ENCODE measurements at places on chromosomes 7 and 10.

GRCh38 chr7:66910789-66911188 is 10.2 kb upstream of the TMEM248 start:
- no peak for DNase-seq

DNA sequence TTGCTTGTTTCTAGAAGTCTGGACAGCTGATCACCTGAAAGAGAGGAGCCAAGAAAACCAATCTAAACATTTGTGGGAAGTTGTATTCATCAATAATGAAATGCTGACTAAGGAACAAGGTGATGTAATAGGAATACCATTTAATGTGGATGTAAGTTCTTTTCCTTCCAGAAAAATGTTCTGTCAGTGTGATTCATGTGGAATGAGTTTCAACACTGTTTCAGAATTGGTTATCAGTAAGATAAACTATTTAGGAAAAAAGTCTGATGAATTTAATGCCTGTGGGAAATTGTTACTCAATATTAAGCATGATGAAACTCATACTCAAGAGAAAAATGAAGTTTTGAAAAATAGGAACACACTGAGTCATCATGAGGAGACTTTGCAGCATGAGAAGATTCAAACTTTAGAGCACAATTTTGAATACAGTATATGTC is 39.8 kb upstream of the ZNF37A start:
- DNase-seq, result no peak

DNA sequence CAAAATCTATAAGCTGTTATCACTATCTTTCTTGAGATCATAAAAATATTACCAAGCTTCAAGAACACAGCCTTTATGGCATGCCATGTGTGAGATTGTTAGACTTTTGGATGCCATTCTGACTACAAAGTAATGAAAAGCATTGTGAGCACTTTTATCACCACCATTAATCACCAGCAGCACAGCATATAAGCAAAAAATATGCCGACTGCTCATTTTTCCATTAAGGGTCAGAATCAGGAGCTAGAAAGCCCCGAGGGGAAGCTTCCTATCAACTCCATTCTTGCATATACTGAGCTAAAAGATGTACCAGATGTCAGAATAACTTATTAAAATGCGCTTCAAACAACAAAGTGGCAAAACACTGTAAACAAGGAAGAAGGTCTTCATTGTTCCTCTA is 114.3 kb downstream of the LMBR1 start:
- DNase-seq, result no peak

DNA sequence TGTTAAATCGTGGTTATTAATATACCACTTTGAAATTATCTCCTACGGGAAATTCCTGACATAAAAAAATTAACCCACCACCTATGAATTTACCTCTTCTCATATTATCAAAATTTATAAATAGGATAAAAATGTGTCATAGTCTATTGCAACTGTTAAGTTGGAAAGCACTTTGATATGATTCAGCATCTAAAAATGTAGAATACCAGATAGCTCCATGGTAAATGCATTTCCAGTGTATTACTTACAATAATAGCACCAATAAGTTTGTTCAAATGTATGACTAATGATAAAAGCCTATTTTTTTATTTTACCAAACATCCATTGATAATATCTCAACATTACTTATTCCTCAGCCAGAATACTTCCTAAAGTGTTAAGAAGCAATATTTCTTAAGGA is 13.6 kb upstream of the KCND2 start:
- no peak for DNase-seq

DNA sequence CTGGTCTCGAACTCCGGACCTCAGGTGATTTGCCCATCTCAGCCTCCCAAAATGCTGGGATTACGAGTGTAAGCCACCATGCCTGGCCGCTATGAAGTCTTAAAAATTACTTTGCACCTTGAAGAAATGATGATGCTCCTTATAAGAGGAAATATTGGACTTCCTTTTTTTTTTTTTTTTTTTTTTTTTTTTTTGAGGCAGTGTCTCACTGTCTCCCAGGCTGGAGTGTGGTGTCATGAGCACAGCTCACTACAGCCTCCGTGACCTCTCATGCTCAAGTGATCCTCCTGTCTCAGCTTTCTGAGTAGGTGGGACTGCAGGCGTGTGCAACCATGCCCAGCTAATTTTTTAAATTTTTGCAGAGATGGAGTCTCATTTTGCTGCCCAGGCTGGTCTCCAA is 65.3 kb downstream of the KMT2E start:
- no peak for DNase-seq

DNA sequence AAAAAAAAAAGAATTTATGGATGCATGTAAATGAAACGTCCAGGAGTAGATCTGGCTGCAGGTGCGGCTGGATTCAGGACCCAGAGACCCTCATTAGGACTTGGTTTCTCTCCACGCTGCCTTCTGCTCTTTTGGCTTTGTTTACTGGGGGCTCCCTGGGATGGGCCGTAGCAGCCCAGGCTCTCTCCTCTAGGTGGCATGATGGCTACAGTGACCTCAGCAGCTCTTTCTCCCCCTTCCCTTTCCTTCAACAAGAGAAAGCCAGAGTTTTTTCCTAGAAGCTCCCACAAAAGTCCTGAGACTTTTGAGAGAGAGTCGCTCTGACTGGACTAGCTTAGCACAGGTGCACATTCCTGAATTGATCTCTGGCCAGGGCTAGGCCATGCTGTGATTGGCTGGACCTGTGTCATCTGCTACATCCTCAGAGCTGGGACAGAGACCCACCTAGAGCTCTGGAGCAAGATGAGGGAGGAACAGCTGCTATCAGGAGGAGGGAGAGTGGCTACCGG is 67.8 kb upstream of the PDCD4 start:
- DNase-seq, result peak; percentile 62

- DNase-seq, result no peak
Observed at GRCh38 chr10:16952610-16953009, 135.4 kb upstream of the RSU1 start.

- no peak for DNase-seq
Observed at GRCh38 chr10:132653721-132654120, 116.1 kb downstream of the INPP5A start.

DNA sequence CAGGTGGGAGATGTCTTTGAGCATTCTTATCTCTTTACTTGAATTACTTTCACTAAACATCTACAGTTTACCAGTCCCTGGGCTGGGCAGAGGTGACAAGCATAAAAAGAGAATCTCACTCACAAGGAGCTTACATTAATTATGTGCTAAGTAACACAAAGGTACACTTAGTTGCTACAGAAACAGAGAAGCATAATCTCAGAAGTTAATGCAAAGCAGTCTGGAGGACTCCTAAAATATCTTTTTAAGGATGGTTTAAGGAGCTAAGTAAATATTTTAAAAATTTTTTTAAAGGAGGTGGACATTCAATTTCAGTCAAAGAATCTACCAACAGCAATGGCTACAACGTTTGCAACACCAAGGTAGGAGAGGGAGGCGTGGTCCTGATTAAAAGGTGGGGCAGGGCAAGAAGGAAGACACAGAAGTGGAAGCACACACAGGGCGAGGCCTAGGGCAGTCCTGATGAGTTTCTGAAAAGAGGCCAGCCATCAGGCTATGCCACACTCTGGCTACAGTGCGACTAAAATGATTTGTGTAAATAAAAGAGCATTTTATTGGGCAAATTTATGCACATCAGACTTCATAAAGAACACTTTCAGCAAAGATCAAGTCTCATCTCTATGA is 5.3 kb downstream of the LARP4B start:
- DNase-seq, result no peak

DNA sequence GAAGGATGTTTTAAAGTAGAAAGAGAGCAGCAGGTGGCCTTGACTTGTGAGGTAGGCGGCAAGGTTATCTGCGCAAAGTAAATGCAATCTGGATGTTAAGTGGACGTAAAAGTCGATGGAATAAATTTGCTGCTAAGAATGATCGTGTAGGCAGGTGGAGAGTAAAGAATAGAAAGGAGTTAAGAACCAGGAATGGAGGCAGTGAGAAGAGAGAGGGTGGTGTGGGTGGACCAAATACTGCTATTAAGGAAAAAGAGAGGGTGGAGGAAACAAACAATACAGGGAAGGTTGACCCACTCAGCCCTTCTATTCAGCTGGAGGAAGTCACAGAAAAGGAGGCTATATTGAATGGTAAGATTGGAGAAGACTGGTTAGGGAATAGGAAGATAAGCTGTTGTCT is 1.9 kb upstream of the CUL1 start:
- no peak for DNase-seq

GRCh38 chr7:70210936-70211310 is 612.6 kb downstream of the AUTS2 start:
- DNase-seq, result no peak

- DNase-seq, result no peak
Observed at GRCh38 chr10:38007991-38008390, 2.5 kb upstream of the ZNF33A start.

GRCh38 chr7:87154569-87154968 is 2.3 kb downstream of the DMTF1 start:
- no peak for DNase-seq

GRCh38 chr10:51224671-51225161 is 150.4 kb downstream of the PRKG1 start:
- DNase-seq, result peak; percentile 28

- no peak for DNase-seq
Observed at GRCh38 chr10:77415313-77415960, 222.2 kb downstream of the KCNMA1 start.

DNA sequence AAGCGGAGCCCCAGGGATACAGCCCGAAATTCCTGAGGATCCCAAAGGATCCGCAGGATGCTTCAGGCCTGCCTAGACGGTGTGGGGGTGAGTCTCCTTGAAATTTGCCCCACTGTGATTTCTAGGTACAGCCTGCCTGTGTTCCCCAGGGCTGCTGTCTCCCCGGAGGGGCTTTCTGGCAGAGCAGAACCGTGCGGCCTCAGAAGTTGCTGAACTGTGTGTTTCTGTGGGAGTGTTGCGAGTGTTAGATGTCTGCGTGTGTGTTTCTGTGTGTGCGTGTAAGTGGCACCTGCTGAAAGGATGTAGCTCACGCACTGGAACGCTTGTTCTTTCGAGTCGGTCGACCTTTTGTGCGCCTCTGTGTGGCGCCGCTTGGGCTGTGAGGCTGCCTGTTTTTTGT is 27.8 kb upstream of the ZNF273 start:
- no peak for DNase-seq

- peak; percentile 46 for DNase-seq
Observed at GRCh38 chr10:95391581-95392216, 100.9 kb upstream of the PDLIM1 start.

DNA sequence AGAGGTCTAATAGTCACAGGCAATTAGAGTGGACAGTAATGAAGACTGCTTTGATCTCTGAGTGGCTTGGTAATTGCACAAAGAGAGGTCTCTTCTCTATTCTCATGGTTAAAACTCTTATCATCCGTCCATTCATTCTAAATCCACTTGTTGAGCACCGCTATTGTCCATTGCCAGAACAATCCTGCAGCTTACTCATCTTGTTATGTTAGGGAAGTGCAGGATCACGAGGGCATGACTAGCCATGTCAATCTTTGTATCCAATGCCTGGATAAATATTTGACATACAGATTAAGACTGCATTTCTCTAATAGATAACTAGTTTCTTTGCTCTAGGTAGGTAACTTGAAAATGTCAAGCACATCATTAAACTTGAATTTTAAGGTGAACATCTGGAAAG is 14.9 kb downstream of the SFTPD start:
- DNase-seq, result no peak

Data from hindlimb muscle (tissue), 1 donor.